HT1080 (cell line): ENCODE measurements at places on chromosomes 7 and 10. TPM values are rescaled to one million over a fixed set of nuclear protein-coding genes. Genes with fewer than 3 reads are reported as not detected.

- no peak for DNase-seq
Measured at GRCh38 chr10:117463545-117463920, 79.0 kb upstream of the EMX2 start.

GRCh38 chr10:34698979-34699378 lies 116.1 kb downstream of the PARD3 start:
- peak; percentile 85 for DNase-seq

GRCh38 chr10:44898665-44899064 lies 12.5 kb upstream of the TMEM72 start:
- no peak for DNase-seq

GRCh38 chr10:98361131-98362025 lies 53.6 kb downstream of the PYROXD2 start:
- DNase-seq = peak; percentile 94

- DNase-seq = no peak
Measured at GRCh38 chr10:84606428-84606827, 278.0 kb downstream of the CCSER2 start.

DNA sequence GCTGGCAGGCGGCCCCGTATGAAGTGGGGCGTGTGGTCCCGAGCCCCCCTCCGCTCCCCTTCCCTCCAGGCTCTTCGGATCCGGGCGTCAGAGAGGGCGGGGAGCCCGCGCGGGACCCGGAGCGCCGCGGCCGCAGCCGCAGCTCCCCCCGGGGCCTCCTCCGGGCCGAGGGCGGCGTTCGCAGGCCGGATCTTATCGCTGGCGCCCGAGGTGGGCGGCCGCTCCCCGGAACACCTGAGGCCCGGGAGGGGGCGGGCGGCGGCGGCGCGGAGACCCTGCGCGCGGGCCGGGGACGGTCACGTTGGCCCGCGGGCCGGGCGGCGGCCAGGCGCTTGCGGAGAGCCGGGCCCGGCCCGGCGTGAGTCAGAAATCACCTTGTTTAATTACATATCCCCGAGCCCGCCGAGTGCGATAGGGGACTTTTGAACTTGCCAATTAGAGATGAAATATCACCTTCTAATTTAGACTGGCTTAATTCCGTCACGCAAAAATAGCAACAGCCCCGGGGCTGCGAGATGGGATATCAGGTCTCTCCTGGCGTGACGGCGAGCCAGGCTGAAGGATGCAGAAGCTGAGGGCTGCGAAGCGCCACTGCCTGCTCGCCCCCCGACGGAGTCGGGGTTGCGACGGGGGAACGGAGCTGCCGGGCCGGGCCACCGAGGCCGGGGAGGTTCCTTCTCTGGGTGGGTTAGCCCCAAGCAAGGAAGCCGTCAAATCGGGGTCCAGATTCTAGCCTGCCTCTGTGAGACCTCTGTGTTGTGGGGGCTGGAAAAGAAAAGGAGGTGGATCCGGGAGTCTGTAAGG lies 43.4 kb downstream of the LDB3 start:
- peak; percentile 43 for DNase-seq

GRCh38 chr7:136874393-136875032 lies 6.1 kb downstream of the CHRM2 start:
- DNase-seq = no peak

- DNase-seq = no peak
Measured at GRCh38 chr7:144436500-144436899, 33.0 kb upstream of the NOBOX start.

GRCh38 chr10:72567421-72567820 lies 58.5 kb downstream of the MICU1 start:
- peak; percentile 89 for DNase-seq

- peak; percentile 17 for DNase-seq
Measured at GRCh38 chr7:105136221-105136620, 122.2 kb downstream of the KMT2E start.

DNA sequence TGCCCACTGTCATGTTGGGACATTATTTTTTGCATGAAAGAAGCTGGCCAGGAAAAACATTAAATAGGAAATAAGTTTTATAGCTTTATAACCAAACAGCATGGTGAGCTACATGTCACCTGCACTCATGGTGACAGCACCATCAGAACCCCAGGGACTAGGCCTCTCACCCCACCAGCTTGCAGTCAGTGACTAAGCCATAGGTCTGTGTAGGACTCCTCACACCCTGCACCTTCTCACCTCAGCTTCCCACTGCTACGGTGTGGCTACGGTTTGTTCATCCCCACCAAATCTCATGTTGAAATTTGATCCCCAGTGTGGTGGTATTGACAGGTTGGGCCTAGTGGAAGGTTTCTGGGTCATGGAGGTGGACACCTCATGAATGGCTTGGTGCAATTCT lies 161.3 kb upstream of the VIPR2 start:
- no peak for DNase-seq

GRCh38 chr7:34281260-34281659 lies 375.9 kb downstream of the BMPER start:
- DNase-seq = no peak

- DNase-seq = no peak
Measured at GRCh38 chr10:62746951-62747729, 57.4 kb upstream of the ADO start.

- DNase-seq = no peak
Measured at GRCh38 chr10:28280652-28281051, 22.2 kb downstream of the MPP7 start.

DNA sequence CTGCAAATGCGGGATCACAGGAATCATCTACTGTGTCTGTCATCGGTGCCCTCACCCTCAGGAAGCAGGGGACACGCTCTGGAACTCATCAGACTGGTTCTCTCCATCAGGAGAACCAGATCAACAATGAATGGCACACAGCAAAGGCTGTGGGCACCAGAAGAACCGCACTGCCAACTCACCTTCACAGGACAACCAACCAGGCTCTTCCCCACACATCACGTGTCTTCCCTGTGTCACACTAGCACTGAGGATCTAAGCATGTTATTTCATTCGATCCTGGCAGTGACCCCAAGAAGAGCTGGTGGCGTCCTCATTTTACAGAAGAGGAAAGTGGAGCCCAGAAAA lies 106.1 kb downstream of the TNS3 start:
- no peak for DNase-seq

DNA sequence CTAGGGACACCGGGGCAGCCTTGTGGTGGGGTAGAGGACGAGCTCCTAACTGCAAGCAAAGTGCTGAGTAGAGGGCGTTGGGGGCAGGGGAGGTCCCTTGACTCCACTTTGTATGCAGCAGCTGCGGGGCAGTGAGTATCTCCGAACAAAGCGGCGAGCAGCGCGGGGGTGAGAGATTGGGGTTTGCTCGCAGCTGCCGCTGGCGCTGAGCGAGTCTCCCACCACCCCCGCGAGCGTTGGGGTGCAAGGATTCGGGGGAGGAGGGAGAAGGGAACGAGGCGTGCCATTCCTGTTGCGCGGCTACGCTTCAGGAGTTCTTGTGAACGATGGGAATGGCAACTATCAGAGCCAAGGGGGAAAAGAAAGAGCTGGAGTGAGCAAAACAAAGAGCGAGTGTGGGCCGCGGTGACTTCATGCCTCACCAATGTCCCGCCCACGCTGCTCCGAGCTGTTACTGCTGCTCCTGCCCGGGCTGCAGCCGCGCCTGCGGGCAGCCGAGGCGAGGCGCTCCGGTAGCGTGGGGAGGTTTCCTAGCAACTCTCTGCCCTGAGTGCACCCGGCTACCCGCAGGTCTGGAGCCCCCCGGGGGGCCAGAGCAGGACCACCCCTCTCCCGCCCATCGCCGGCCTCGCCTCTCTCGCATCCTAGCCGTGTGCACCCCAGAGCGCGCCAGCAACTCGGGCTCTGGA lies at the start of gene ITGB8:
TSS of gene ITGB8 (plus strand) at position 662 of the 689 bp plus-strand sequence. CDS start 907 bp downstream, outside the sequence.
- DNase-seq = peak; percentile 76

- no peak for DNase-seq
Measured at GRCh38 chr10:33082373-33082895, 124.4 kb upstream of the ITGB1 start.

- DNase-seq = peak; percentile 62
Measured at GRCh38 chr10:34638406-34639054, 176.6 kb downstream of the PARD3 start.

DNA sequence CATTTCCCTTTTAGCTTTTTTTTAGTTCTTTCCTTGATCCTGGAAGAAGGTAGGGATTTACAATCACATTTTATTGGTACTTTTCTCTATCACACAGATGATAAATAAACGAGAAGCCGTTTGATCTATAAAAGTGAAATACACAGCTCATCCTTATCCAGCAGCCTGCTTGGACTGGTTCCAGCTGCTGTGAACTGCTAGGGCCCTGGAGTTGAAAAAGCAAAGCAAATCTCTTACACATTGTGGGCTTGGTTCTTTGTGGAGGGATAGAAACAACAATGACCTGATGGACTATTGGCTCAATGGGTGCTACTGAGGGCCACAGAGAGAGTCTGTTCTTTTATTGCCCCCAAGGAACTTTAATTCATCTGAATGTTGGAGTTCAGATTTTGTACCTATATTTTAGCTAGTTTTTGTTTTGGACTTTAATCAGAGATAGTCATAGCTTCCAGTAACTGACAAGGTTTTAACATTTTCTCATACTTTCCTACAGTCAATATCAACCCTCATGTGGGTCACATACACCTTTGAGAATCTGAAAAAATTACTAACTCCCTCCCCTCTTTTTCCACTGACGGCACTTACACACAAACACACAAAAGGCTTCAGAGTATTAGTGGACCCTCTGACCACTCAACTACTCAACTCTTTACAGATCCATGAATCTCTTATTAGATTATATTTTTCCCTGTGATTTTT lies 91.6 kb upstream of the CCDC6 start:
- no peak for DNase-seq

GRCh38 chr10:19922236-19922963 lies 106.2 kb downstream of the PLXDC2 start:
- DNase-seq = peak; percentile 4

DNA sequence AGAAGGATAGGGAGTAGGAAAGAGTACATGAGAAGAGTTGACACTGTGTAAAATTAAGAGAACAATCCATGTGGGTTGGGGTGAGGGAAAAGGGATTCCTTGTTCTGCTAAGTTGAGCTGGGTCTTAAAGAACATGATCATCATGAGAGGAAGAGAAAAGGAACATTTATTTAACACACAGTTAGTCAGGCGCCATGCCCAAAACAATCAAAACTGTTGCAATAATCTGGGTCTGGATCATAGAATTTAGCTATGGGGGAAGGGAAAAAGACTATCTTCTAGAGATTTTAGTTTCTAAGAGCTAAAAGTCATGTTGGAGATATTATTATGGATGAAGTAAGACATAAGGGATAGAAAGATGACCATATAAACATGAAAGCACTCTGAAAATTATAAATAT lies 178.9 kb downstream of the SEM1 start:
- DNase-seq = no peak

DNA sequence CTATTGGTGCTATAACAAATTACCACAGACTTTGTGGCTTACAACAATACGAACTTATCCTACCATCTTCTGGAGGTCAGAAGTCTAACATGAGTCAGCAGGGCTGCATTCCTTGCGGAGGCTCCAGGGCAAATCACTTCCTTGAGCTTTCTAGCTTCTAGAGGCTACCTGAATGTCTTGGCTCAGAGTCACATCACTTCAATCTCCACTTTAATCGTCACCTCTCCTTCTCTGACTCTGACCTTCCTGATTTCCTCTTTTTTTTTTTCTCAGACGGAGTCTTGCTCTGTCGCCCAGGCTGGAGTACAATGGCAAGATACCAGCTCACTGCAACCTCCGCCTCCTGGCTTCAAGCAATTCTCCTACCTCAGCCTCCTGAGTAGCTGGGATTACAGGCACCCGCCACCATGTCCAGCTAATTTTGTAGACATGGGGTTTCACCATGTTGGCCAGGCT lies 44.6 kb upstream of the ANAPC16 start:
- DNase-seq = peak; percentile 96

DNA sequence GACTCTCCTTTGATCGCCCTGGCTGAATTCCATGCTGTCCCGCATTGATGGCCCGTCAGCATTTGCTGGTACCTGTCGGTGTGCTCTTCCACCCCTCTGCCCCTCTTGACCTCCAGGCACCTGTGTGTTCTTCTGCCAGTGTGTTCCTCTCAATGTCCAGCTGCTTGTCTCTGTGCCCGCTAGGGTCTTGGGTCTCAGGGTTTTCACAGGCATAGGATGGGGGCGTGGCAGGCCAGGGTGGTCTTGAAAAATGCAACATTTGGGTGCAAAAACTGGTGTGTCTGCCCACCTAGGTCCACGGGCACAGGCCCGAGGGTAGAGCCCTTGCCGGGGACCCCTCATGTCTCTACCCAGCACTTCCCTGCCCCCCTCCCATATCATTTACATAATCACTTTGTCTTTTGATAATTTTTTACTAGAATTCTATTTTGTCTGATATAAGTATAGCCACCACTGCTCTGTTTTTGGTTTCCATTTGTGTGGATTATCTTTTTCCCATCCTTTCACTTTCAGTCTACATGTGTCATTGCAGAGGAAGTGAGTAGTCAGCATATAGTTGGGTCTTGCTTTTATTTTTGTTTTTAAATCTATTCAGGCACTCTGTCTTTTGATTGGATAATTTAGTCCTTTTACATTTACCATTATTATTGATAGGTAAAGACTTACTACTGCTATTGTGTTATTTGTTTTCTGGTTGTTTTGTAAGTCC lies 46.6 kb upstream of the ADRA2A start:
- no peak for DNase-seq

DNA sequence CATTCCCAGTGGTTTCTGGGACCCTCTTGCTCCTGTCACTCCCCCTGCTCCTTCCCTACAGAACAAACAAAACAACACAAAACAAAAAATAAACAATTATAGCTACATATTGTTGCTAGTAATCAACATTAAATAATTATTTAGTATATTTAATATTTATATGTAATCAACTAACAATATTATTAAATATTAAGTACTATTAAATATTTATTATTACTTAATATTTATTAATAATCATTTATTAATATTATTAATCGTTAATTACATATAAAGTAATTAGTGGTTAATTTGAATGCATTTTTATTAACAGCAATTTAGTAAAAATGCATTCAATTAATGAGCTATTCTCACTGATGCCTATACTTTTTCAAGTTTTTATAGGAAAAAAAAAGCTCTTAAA lies 139.4 kb downstream of the ITGB8 start:
- no peak for DNase-seq

DNA sequence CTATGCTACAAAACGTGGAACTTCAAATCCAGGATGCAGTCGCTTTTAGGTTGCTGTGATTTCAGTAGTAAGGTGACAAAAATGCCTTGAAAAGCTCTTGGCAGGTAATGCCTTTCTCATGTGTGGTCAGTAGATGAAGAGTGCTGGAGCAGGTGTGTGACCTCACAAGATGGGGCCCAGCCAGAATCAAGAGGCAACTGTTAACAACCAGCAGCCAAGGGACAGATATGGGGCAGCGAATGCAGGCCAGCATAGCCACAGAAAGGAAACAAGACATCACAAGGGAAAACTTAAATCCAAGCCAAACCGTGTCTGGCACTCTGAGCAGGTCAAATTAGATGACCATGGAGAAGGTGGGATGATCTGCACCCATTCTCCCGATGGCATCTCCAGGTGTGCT lies 12.3 kb downstream of the HUS1 start:
- DNase-seq = no peak

Gene IL15RA
- total RNA-seq = 14.3 and 22.9 TPM in 2 replicates

Gene TACC2
- 13.3 and 20.3 TPM in 2 replicates for total RNA-seq

Gene UTF1
- total RNA-seq = not detected in 2 replicates

Gene TEX47
- total RNA-seq = not detected in 2 replicates

Gene SEMA3C
- 33.7 and 41.7 TPM in 2 replicates for total RNA-seq

Gene GNB2
- total RNA-seq = 92.6 and 162 TPM in 2 replicates

Gene PTPN12
- total RNA-seq = 25.8 and 38.4 TPM in 2 replicates

Gene OR2AE1
- total RNA-seq = not detected in 2 replicates

Gene LRRN3
- total RNA-seq = not detected in 2 replicates

Gene MBL2
- total RNA-seq = not detected in 2 replicates

Gene NDUFA5
- 67.6 and 68.7 TPM in 2 replicates for total RNA-seq
